ENCODE measurements at places on chromosomes 16 and 17. TPM values are rescaled to one million over a fixed set of nuclear protein-coding genes. Genes with fewer than 3 reads are reported as not detected.

GRCh38 chr16:11748404-11749254, 6.0 kb upstream of the TXNDC11 start:
- DNase-seq, result no peak
- H3K4me1 ChIP-seq, result peaks cover 3% of the 10 kb centered on the region
- H3K27me3 ChIP-seq, result no peaks in the 10 kb centered on the region
- no peaks in the 10 kb centered on the region for H3K36me3 ChIP-seq
- no peak overlapping the region for H3K27ac ChIP-seq

DNA sequence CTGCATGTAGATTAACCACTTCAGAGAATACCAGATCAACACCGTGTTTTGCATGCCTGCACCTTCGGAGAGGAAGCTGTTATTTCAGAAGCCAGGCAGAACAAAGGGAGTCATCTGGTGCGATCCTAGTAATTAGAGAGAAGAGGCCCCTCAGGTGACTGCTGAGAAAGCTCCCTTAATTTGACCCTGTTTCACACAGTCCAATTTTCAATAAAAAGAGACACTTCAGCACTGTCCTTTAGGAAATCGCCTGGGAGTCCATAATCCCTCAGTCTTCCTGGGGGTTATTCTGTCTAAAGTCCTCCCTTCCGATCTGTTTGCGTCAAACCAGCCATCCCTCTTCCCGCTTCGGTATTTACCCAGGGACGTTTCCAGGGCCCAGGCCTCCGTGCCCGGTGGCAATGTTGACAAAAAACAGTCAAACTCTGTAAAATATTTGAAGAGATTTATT, 23.4 kb upstream of the TNRC6C start:
- H3K36me3 ChIP-seq, result no peaks in the 10 kb centered on the region
- H3K27me3 ChIP-seq, result peaks cover 14% of the 10 kb centered on the region
- no peak overlapping the region for H3K4me3 ChIP-seq
- no peaks in the 10 kb centered on the region for H3K4me1 ChIP-seq
- DNase-seq, result no peak

The PYY gene
- not detected for total RNA-seq

The OGFOD3 gene
- total RNA-seq, result 35.0 TPM

The PROCA1 gene
- 26.8 TPM for total RNA-seq

All from B cell (primary cell).